ENCODE measurements at places on chromosomes 7 and 10.

DNA sequence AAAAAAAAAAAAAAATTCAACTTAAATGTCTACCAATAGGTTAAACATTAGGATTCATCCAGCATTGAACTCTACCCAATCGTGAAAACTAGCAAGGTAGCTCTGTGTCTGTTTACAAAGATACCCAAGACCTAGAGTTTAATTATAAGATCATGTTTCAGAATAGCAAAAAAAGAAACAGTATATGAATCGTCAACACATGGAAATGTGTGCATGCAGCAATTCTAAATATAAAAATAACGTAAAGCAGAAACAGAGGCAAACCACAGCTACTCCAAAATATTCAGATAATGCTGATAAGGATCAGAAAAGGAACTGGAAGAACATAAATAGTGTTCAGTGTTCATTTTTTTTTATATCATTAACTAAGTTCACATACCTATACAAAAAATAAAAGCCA, 68.7 kb downstream of the AFAP1L2 start:
- no peak for DNase-seq

DNA sequence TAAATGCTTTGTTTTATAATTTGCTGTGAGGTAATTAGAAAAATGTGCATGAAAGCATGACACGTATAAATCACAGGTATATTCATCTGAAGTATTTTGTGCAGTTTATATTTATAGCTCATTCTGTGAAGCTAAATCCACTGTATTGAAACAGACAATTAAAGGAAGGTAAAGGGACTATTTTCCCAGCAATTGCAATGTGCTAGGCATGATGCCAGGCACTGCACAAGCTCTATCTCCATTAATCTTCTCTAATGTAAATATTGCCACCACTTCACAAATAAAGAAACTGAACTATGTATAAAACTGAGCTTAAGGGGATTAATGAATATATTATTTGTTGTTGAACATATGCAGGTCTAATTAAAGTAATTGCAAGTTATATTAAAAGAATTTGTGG, 1012.5 kb downstream of the NRG3 start:
- DNase-seq: no peak

GRCh38 chr7:65477326-65477725, 103.7 kb downstream of the ZNF92 start:
- DNase-seq: no peak

DNA sequence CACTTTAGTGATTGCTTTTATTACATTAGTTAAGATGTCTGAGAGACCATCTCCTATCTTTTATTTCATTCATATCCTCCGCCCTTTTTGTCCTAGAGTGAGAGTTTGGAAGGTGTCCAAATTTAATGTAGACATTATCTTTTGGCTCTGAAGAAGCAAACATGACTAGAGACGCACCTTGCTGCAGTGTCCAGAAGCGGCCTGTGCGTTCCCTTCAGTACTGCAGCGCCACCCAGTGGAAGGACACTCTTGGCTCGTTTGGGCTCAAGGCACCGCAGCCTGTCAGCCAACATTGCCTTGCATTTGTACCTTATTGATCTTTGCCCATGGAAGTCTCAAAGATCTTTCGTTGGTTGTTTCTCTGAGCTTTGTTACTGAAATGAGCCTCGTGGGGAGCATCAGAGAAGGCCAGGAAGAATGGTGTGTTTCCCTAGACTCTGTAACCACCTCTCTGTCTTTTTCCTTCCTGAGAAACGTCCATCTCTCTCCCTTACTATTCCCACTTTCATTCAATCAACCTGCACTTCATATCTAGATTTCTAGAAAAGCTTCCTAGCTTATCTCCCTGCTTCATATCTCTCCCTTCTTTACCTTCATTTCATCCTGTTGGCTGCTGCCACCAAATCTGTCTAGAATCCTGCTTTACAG, 10.4 kb upstream of the CLCN1 start:
- peak; percentile 50 for DNase-seq

- no peak for DNase-seq
These were observed 71.1 kb downstream of the GBF1 start for GRCh38 chr10:102316421-102316820.

DNA sequence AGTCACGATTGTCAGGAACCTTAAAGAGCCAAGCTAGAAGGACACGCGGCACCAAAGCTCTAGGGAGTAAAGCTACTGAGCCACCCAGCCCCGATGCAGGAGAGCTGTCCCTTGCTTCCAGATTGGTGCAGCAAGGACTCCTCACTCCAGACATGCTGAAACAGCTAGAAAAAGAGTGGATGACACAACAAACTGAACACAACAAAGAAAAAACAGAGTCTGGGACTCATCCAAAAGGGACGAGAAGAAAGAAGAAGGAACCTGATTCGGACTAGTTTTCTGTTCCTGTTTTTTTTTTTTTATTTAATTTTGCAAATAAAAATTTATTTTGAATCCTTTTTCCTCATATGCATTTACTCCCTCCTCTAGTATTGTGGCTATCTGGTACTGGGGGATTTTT, 11.4 kb upstream of the HKDC1 start:
- DNase-seq: no peak

DNA sequence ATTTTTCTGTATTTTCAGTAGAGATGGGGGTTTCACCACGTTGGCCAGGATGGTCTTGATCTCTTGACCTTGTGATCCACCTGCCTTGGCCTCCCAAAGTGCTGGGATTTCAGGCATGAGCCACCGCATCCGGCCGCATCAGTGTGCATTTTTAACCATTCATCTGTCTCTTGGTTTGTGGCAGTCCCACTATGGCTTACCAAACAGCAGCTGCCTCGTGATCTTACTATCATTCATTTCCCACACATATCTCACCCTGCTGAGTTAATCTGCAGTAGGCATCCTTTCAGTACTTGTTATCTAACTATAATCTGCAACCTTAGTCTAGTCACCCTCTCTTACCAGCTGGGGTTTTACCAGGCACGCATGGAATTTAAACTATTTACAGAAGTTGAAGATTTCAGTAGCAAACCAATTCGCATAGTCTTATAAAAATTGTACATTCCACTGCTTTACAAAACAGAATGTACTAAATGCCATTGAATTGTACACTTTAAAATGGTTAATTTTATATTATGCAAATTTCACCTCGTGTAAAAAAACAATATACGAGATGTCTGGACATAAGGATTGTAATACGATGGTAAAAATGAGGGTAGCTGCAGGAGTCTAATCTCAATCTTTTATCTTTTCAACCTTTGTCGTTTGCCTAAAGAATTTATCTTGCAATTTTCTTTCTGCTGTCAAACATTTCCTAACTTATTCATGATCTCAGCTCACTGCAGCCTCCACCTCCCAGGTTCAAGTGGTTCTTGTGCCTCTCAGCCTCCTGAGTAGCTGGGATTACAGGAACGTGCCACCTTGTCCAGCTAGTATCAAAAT, 4.6 kb upstream of the TBC1D12 start:
- DNase-seq: no peak

- DNase-seq: no peak
These were observed 138.6 kb downstream of the ADAM22 start for GRCh38 chr7:88072715-88073055.

GRCh38 chr10:14456218-14456869, 125.6 kb upstream of the FRMD4A start:
- DNase-seq: no peak

GRCh38 chr7:94962661-94963060, 55.3 kb downstream of the PPP1R9A start:
- no peak for DNase-seq

- DNase-seq: no peak
These were observed 14.7 kb downstream of the FKBP6 start for GRCh38 chr7:73342645-73343044.

GRCh38 chr10:91602449-91602848, 30.4 kb downstream of the PPP1R3C start:
- no peak for DNase-seq

- DNase-seq: no peak
These were observed 8.8 kb upstream of the KLRG2 start for GRCh38 chr7:139492293-139492692.

DNA sequence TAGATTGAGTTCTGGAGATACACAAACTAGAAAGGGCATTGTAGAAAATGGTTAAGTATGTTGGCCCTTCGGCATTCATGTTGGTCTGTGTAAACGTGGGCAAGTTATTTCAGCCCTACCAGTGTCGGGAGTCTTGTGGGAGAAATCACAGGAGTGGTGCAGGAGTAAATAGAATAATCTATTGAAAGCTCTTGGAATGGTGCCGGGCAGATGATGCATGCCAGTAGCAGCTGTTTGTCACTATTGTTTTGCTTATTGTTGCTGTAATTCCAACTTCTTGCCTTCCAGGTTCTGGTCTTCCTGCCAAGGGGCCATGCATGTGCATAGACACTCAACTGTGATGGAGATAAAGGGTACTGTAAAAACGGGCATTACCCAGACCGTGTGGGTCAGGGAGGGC, 259.4 kb downstream of the CAMK1D start:
- no peak for DNase-seq

- no peak for DNase-seq
These were observed 103.6 kb downstream of the CACNA2D1 start for GRCh38 chr7:82339958-82340357.

- no peak for DNase-seq
These were observed 65.9 kb upstream of the CC2D2B start for GRCh38 chr10:95841661-95842498.

DNA sequence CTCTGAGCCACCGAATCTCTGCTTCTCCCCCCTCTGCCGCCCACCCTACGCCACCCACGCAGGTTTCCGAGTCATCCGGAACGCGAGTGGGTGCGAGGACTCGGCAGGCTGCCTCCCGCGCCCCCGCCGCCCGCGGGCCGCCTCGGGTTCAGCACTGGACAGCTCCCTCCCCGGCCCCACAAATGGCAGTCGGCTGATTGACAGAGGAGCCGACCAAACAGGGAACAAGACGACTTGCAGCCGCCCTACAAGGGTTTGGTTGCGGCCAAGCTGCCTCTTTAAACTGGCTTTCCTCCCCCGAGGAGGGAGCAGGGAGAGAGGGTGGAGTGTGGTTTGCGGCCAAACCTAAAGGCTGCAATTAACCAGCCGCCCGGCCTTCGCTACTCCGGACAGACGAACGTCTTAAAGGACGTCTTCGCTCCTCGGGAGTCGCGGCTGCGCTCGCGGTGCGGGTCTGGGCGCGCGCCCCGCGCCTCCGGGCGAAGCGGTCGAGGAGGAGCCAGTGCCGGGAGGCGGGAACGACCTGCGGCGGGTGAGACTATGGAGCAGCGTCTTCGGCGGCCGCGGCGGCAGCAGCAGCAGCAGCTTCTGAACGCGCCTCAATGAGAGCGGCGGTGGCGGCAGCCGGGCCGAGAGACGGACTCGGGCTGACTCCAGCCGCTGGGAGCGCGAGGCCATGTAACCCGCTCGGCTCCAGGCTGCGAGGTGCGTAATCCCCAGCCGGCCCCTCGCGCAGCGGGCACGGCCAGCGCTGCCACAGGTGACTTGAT, at the start of gene GPR158:
Gene GPR158 (plus strand): TSS at position 541 of the 770 bp plus-strand sequence. CDS start 420 bp downstream, outside the sequence.
- DNase-seq: peak; percentile 17

GRCh38 chr10:3220853-3221252, 48.3 kb upstream of the PITRM1 start:
- DNase-seq: no peak

- no peak for DNase-seq
These were observed 26.1 kb upstream of the TRUB1 start for GRCh38 chr10:114911801-114912469.

GRCh38 chr10:90914992-90915765, 5.7 kb downstream of the ANKRD1 start:
- no peak for DNase-seq

- DNase-seq: no peak
These were observed 8.1 kb upstream of the PDGFA start for GRCh38 chr7:527723-528122.

- DNase-seq: no peak
These were observed 154.3 kb upstream of the LAMB4 start for GRCh38 chr7:108284349-108285002.

- DNase-seq: no peak
These were observed 117.2 kb upstream of the GLCCI1 start for GRCh38 chr7:7851381-7851780.

DNA sequence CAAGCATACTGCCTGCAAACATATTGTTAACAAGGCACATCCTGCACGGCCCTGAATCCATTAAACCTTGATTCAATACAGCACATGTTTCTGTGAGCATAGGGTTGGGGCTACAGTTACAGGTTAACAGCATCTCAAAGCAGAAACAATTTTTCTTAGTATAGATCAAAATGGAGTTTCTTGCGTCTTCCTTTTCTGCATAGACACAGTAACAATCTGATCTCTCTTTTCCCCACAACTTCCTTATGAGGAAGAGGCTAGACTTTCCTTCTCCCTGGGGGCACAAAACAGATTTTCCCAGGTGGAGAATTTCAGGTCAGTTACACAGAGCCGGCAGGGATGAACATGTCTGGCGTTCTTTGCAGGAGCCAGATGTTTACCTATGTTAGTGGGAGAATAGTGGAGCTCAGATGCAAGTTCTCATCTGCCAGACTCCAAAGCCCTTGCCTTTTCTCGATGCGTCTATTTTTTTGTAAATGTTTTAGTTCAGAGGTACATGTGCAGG, 37.5 kb upstream of the PFKFB3 start:
- no peak for DNase-seq

- no peak for DNase-seq
These were observed 2.1 kb downstream of the SHH start for GRCh38 chr7:155809947-155810769.

DNA sequence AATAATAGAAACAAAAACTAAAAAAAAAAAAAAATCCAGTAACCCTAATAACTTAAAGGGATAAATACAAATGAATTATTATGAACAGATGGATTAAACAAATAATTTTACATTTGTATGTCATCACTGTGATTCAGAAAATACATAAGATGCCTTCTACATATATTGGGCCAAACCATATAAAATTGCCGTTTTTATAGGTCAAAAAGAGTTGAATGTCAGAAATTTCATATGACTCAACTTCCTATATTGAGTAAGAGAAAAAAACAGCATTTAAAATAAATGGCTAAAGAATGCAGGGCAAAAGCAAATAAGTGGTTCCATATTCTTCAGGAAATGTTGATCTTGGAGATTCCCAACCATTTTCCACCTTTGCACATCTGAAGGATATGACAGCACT, 9.4 kb downstream of the SLC35B4 start:
- DNase-seq: no peak

GRCh38 chr7:83305027-83305426, 142.3 kb upstream of the PCLO start:
- DNase-seq: no peak

- DNase-seq: no peak
These were observed 70.2 kb downstream of the AHCYL2 start for GRCh38 chr7:129295015-129295423.

DNA sequence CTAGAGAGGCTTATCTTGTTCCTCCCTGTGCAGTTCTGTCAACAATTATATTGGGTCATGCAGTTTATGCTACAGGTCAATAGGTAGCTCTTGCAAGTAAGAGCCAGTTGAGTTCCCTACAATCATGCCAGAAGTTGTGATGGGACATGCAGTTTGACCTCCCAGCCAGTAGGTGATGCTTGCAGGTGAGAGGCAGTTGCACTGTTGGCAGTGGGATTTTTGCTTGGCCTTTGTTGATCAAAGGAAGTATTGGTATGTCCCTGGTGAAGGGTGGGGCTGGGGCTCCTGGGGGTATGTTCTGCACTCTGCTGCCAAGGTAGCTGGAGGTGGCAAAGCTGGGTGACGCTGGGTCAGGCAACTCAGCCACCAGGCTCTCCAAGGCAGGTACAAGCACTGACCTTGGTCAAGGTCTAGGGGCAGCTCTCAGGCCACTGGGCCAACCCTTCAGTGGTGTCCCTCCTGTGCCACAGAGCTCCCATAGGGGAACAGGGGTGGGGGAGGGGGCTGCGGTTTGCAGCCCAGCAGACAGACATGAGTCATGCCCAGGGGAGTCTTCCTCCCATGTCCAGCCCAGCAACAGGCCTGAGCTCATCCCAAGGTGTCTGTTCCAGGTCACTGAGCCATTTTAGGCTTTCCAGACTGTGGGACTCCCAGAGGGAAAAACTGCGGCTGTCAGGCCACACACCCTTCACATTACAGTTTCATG, 43.3 kb downstream of the MEOX2 start:
- no peak for DNase-seq

Measured in stimulated activated CD8-positive, alpha-beta memory T cell treated with anti-CD3 and anti-CD28 coated beads, Interleukin-7, amount 100 ng/mL, for 24 hours (primary cell).